T-cell (primary cell): ENCODE measurements at places on chromosomes 6 and 20. TPM values are rescaled to one million over a fixed set of nuclear protein-coding genes. Genes with fewer than 3 reads are reported as not detected.

TINAG gene
- total RNA-seq: not detected

SIRPD gene
- 0.25 TPM for total RNA-seq

HSPA12B gene
- not detected for total RNA-seq

LTB gene
- total RNA-seq: 926 TPM

KCNK17 gene
- not detected for total RNA-seq

ZC2HC1B gene
- not detected for total RNA-seq

ZNF334 gene
- 0.15 TPM for total RNA-seq

NMBR gene
- not detected for total RNA-seq

ATP6V1G2 gene
- total RNA-seq: 4.1 TPM

RPL7L1 gene
- total RNA-seq: 81.3 TPM

PAX1 gene
- total RNA-seq: not detected

TRMT11 gene
- 14.2 TPM for total RNA-seq

STK35 gene
- 20.6 TPM for total RNA-seq

ADTRP gene
- total RNA-seq: 38.4 TPM

PRRT1 gene
- 3.3 TPM for total RNA-seq

LPIN3 gene
- total RNA-seq: 0.35 TPM

FANCE gene
- total RNA-seq: 11.7 TPM

ACSS2 gene
- total RNA-seq: 34.7 TPM

DCDC2 gene
- total RNA-seq: 0.09 TPM

OR2H1 gene
- total RNA-seq: not detected

EFCAB8 gene
- total RNA-seq: 1.3 TPM

SLC32A1 gene
- not detected for total RNA-seq

ULBP3 gene
- total RNA-seq: 0.79 TPM

KHDC1 gene
- 1.5 TPM for total RNA-seq

POPDC3 gene
- not detected for total RNA-seq

KIF16B gene
- total RNA-seq: 8.7 TPM

RRP36 gene
- total RNA-seq: 50.7 TPM

TRIM15 gene
- not detected for total RNA-seq

HTR1E gene
- not detected for total RNA-seq

PIGT gene
- 140 TPM for total RNA-seq

RBM24 gene
- total RNA-seq: not detected

BCL2L1 gene
- 33.8 TPM for total RNA-seq

UNC5CL gene
- total RNA-seq: 6.3 TPM

BFSP1 gene
- total RNA-seq: 0.25 TPM

VIP gene
- total RNA-seq: not detected

IMPG1 gene
- not detected for total RNA-seq

CTAGE9 gene
- total RNA-seq: not detected

PRND gene
- total RNA-seq: not detected

TAF8 gene
- total RNA-seq: 46.0 TPM

AIF1 gene
- 54.3 TPM for total RNA-seq

SSR1 gene
- 111 TPM for total RNA-seq

MRPS18B gene
- 55.5 TPM for total RNA-seq

CCM2L gene
- total RNA-seq: not detected

FKBP1C gene
- total RNA-seq: 0.66 TPM

TCF21 gene
- not detected for total RNA-seq

AFG1L gene
- total RNA-seq: 4.8 TPM

ANGPT4 gene
- not detected for total RNA-seq

DNAJC5 gene
- 54.9 TPM for total RNA-seq

ERVFRD-1 gene
- not detected for total RNA-seq

ENPP5 gene
- 0.56 TPM for total RNA-seq

TGM3 gene
- total RNA-seq: not detected

ANKRD66 gene
- not detected for total RNA-seq

KCNQ5 gene
- total RNA-seq: 5.3 TPM

TSPYL4 gene
- 22.4 TPM for total RNA-seq

LY6G5B gene
- total RNA-seq: 38.7 TPM
